Fibroblast of skin of left quadriceps (primary cell): ENCODE measurements at places on chromosomes 5 and 9.

DNA sequence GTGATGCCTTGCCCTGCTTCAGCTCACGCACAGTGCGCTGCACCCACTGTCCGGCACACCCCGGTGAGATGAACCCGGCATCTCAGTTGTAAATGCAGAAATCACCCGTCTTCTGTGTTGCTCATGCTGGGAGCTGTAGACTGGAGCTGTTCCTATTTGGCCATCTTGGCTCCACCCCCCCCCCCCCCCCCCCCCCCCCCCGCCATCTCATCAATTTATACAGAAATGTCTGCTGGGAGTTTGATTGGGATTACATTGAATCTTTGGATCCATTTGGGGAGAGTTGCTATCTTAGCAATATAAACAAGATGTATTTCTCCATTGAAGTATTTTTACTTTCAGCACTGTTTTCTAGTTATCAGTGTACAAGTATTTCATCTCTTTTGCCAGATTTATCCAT, 55.2 kb downstream of the RIC1 start:
- DNase-seq: no peak

DNA sequence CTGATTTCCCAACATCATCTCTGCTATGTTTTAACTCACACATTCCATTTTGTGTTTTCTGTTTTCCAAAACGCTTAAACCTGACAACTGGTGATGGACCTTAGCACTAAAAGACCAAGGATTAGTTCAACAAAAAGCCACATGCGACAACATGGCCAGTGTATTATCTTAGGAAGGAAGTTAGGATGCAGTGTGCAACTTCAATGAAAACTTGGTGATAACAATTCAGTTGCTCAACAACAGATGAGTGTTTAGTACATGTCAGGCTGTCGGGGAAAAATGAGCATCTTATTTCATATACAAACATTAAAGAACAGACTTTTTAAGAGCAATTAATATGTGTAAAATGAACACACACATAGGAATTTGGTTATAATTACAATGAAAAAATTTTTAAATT, 780.0 kb downstream of the SEMA5A start:
- DNase-seq: no peak

DNA sequence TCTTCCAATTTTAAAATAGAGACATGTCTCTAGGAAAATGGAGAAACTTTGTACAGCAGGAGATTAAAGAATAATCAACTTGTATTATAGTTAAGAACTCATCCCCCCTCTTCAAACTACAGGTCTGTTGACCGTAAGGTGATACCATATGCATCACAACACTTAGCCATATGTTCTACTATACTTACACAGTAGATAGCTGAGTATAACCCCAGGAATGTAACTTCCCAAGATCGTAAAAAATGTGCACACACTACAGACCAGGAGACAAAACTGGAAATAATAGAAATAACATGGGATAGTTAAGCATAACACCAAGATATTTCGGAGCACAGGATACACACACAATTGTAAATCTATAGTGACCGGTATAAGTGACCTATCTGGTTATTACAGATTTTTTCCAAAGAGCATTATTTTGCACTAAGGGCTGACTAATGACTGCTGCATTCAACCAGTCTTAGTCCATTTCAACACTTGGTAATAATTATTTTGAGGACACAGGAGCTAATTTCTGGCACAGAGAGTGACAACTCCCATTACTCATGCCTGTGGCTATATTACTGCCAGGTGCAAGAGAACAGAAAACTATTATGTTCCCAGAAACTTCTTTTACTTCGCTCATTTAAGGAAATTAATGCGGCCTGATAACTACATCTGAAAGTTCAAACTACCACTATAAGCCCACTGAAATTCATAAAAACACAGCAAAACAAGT, 15.4 kb upstream of the ZNF622 start:
- DNase-seq: peak; percentile 46

DNA sequence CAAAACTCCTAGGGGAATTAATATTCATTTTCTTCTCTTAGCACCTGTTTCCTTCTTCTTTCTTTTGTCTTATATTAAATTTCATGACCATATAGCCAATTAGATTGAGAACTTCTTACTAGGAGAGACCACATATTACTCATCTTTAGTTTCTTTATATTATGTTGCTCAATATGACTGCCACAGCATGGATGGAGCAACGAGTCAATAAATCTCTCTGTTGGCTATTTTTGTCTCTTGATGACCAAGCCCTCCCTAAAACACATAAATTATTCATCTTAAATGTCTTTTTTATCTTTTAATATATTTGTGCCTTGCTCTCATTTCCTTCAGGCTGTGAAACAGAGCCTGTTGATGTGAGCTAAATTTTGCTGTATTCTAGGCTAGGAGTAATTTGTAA, 123.0 kb downstream of the ADAMTSL1 start:
- peak; percentile 75 for DNase-seq

DNA sequence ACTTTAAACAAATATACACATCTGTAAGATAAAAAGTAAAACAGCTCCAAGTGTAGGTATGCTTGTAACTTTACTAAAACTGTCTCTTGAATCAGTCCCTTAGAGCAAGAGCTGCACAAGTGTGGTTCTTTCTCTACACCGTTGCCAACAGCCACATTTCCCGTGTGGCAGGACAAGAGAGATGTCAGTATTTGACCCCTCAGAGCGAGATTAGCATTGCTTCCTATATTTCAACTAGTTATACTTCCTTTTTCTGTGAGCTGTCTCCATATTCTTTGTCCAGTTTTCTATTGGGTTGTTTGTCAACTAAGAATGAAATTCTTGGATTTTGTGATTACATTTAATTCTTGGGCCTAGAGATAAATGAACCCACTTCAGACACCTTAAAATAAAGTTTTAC, 8.0 kb downstream of the PLIN2 start:
- DNase-seq: no peak

DNA sequence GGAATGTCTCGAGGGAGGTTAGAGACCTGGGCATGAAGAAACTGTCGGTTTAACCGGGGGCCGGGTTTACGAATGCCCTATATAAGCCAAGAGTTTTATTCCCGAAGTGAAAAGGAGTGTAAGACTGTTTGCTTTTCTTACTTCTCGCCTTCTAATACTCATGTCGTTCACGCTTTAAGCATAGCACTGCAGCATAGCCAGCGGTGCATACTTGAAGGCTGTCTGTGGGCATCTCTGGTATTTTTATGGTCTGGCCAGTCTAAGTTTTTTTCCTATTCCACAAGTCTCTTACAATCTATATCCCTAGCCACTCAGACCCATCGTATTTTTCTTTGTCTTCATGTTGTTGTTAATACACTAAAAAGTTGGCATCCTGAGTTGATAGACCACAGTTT, 1.2 kb downstream of the UHRF2 start:
- no peak for DNase-seq

GRCh38 chr9:2923766-2924379, 80.0 kb upstream of the PUM3 start:
- no peak for DNase-seq

DNA sequence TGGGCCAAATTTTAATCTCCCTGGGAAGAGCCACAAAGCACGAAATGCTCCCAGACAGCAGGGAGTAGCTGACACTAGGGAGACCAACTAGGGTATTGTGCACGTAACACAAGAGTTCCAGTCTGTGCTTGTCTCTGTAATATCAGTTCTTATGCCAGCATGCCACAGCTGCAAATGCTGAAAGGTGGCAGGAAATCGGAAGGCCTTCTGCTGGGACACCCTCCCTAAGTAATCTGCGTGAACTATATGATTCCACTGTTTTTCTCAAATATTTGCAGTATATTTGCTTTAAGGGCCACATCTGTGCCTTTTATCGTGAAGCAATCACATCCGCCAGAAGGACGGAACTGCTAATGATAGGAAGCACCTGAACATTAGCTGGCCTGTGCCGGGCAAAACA, 12.6 kb downstream of the VLDLR start:
- no peak for DNase-seq

DNA sequence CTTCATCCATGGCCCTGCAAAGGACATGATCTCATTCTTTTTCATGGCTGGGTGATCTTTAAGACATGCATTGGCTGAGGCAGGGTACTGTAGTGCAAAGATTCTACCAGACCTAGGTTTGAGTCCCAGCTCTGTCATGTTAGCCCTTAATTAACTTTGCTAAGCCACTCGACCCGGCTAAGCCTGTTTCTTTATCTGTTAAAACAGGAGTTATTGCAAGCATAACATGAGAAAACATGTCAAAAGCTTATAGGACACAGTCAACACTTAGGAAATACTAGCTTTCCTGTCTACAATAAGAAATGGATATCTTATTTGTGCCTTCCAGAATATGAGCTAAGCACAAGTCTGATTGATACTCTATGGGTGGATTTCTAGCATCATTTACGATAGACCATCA, 92.6 kb downstream of the RASEF start:
- no peak for DNase-seq

DNA sequence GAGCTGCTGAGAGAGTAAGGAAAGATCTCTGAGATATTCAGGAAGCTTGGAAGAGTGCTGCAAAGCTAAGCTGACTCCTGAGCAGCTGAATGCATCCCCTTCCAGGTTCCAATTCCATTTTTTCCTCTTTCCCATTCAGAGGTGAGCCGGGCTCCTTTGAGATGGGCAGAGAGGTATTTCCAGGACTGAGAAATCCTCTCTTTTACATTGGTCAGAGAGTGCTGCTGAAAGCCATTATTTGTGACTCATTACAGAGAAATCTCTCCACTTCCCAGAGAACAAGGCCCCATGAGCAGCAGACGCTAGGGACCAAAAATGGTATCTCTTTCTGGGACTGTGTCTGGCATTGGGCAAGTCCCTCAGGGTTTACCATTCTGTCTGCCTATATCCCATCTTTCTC, 3.7 kb downstream of the MCTP1 start:
- no peak for DNase-seq
